ENCODE measurements at places on chromosomes 7 and 10.

- DNase-seq = peak; percentile 38
These were observed 32.2 kb downstream of the FOXL3 start for GRCh38 chr7:322111-322671.

- peak; percentile 87 for DNase-seq
These were observed 105.4 kb upstream of the FAM133B start for GRCh38 chr7:92695308-92696261.

DNA sequence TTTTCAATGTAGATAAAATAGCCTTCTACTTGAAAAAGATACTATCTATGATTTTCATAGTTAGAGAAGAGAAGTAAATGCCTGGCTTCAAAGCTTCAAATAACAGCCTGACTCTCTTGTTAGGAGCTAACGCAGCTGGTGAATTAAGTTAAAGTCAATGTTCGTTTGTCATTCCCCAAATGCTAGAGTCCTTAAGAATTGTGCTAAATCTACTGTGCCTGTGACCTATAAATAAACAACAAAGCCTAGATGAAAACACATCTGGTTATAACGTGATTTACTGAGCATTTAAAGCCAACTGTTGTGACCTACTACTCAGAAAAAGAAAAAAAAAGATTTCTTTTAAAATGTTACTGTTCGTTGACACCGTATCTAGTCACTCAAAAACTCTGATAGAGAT, 134.7 kb downstream of the POLR1F start:
- DNase-seq = no peak

- peak; percentile 7 for DNase-seq
These were observed 211.6 kb upstream of the SP8 start for GRCh38 chr7:20998309-20998708.

DNA sequence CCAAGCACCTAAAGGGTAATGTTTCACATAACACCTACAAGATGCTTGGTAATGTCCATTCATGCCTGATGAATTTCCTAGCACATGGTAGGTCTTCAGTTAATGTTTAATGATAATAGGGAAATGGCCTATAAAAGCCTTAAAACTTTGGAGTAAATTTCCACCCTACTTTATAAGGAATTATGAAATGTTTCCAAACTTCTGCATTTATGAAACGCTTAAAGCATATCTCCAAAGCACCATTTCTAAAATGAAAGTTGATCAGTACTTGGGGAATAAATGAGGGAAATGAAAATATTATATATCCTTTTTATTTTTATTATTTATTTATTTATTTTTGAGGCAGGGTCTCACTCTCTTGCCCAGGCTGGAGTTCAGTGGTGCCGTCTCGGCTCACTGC, 51.8 kb downstream of the INPP5F start:
- DNase-seq = no peak

DNA sequence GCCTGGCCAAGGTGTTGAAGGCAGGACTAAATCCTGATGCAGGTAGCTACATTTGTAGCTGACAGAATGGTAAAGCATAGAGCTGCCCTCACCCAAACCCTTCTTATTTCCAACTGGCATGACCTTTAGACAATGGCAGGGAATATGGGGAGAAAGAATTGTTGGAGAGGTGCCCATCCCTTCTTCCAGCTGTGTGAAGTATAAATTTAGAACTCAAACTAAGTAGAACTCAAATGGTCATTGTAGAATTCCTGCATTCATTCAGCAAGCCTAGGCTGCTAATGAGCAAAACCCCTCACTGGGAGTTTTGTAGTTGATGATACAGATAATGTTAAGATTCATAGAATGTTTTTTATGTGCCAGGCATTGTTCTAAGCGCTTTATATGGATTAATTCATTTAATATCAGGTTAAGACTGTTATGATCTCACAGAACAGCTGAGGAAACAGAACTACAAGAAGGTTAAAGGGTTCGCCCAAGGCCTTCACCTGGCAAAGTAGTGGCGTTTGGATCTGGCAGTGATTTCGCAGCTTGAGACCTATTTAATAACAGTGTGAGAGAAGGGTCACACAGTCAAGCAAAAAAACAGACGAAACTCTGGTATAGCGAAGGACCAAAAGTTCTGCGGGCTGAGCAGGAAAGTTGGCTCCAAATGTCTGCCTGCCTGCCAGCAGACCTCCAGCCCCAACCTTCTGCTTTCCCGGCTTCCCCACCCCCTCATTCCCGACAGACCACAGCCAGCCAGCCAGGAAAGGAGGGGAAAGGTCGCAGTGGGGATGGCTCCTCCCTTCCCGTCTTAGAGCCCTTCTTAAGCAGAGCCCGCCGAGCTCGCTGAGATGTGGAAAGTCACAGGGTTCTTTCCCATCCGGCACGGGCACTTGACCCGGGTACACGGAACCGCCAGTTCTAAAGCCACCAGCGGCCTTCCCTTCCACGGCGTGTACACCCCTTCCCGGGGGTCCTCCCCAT, 1.6 kb upstream of the HILPDA start:
- DNase-seq = peak; percentile 93

- DNase-seq = no peak
These were observed 118.3 kb downstream of the PPP1R17 start for GRCh38 chr7:31805209-31805818.

DNA sequence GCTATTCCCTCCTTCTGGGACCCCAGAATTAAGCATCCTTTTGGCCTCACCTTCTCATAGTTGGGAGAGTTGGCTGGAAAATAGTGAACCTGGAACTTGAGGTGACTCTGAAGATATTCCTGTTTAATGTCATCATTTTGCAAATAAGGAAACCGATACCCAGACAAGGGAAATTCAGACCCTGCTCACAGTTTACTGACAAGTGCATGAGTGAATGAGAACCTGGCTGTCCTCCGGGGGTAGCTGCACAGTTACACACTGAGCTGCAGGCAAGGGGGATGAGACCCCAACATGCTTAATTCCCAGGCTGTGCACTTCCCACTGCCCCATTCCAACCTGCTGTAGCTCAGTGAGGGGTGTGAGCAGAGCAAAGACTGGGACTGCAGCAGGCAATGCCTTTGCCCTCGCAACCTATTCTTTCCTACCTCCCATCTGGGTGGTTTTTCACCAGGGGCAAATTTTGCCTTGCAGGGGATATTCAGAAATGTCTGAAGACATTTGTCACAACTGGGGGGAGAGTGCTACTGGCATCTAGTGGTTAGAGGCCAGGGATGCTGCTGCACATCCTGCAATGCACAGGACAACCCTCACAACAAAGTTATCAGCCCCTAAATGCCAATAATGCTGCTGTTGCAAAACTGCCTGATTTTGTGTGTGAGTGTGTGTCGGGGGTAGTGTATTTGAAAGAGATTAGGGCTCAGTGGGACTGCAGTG, 136.2 kb downstream of the SORCS3 start:
- no peak for DNase-seq

GRCh38 chr7:32070406-32071360, at the start of gene PDE1C:
Gene PDE1C, minus strand, starts transcription at chr7:32070407.
- no peak for DNase-seq

DNA sequence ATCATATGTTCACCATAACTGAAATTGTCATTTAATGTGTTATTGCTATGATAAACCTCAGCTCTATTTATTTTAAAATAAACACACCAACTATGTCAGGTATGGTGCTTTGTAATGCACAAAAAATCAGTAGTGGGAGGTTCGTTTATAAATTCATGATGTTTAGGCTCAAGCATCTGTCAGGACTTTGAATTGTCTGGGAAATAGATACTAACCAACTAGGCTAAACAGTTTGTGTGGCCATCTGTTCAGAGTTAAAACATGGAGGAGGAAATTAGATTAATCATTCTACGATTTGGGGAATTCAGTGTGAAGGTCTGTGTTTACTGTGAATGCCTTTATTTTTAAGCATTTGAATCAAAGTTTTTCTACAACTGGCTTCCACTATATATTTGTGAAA, 212.6 kb upstream of the FZD8 start:
- no peak for DNase-seq

DNA sequence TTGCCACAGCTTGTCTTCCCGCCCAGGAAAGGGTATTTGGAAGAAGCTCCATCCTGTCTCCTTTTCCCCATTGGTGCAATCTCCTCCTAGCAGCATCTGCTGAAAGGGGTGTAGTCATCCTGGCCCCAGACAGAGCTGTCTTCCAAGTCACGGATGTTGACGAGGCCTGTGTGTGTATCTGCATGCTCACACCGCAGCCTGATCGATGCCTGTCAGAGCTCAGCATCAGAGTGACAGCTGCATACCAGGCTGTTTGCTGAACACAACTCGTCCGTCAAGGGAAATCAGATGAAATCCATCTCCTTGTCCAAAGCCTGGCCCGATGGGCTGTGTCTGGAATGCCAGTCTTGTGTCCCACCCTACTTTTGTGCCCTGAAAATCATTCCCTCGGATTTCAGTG, 21.2 kb upstream of the LRRC4 start:
- no peak for DNase-seq

DNA sequence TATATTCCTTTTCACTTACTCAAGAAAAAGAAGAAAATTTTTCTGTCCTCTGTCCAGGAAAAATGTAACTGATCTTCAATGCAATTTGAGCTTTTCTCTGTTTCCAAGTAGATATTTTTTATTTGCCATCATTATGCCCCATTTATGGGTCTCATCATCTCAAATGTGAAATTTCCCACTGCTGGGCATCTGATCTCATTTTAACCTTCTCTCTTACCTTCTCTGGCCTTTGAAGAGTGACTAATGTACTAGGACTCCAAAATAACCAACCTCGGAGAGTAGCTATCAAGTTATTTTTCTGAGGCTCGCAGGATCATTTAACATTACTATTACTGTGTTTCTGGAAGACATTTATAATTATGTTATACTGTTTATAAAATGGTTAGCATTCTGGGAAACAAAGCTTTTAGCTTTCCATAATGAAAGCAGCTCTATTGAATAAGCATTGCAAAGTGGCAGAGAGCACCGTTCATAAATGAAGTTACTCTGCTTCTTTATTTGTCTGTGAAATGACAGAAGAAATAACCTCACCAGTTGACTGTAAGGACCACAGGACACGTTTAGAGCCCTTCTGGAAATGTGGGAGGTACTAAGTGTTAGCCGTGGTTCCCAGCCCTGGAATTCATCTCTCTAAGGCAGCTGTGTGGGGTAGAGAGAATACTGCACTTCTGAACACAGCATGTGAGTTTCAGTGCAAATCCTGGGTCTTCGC, 33.3 kb upstream of the NMT2 start:
- no peak for DNase-seq

GRCh38 chr10:88244781-88245625, 338.1 kb downstream of the RNLS start:
- DNase-seq = no peak

GRCh38 chr7:135681762-135682161, 19.4 kb downstream of the STMP1 start:
- peak; percentile 31 for DNase-seq

DNA sequence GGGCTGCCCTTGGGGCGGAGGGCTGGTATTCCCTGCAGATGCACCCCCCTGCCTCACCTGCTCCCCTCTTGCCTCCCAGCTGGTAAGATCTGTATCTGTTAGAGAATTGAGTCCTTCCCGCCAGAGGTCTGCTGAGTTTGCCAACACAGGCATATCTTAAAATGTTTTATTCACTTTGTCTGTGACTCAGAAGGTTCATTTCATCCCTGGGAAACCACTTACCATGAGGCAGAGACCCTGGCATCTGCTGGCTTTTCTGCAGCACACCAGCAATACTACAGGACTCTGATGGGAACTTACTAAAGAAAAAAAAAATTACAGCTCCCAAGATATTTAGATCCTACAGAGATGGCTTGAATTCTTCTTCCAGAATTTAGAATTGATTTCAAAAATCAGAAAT, 131.3 kb downstream of the PLPP4 start:
- no peak for DNase-seq

GRCh38 chr10:99369126-99369525, 40.0 kb downstream of the CNNM1 start:
- DNase-seq = no peak

GRCh38 chr7:35003679-35004303, 33.5 kb downstream of the DPY19L1 start:
- peak; percentile 15 for DNase-seq

- no peak for DNase-seq
These were observed 34.5 kb upstream of the RBM20 start for GRCh38 chr10:110609605-110610004.

GRCh38 chr7:43072530-43072929, 39.9 kb upstream of the HECW1 start:
- no peak for DNase-seq

- peak; percentile 51 for DNase-seq
These were observed 392.2 kb downstream of the ACTR3B start for GRCh38 chr7:153151766-153152165.

DNA sequence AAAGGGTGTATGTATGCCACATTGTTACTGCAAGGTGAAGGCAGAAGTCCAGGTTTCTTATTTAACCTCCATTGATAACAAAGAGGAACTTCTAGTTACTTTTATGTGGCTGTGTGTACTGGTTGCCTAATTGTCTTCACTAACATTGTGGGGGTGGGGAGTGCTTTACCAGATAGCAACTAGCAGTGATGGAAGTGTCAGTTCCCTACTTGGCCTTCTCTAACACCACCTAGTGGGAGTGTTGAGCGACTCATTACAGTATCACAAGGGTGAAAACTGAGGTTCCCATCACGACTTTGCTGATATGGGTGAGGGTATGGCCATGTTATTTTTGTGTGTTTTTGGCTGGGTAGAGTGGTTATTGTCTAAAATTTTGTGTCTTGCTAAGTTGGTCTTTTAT, 274.4 kb downstream of the THSD7A start:
- DNase-seq = peak; percentile 7

GRCh38 chr10:30759423-30759822, 129.9 kb upstream of the LYZL2 start:
- DNase-seq = no peak

GRCh38 chr10:13087986-13088618, 11.9 kb upstream of the OPTN start:
- DNase-seq = no peak

DNA sequence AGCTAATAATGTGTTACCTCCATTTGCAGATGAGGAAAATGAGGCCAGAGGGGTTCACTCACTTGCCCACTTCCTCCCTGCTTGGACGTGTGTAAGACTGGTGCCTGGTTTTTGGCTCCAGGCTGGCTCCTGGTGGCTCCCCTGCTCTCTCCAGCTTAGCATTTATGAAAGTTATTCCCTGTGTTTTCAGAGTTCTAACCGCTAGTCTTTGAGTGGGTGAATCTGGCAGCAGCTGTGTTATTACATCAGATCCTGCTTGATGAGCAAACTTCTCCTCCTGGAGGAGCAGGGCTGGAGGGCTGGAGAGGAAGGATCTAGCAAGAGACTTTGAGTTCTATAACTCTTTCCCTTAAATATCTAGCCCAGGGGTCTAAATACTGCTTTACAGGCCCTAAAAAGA, 80.9 kb upstream of the AGBL3 start:
- no peak for DNase-seq

GRCh38 chr7:17384400-17384799, 85.9 kb downstream of the AHR start:
- no peak for DNase-seq

DNA sequence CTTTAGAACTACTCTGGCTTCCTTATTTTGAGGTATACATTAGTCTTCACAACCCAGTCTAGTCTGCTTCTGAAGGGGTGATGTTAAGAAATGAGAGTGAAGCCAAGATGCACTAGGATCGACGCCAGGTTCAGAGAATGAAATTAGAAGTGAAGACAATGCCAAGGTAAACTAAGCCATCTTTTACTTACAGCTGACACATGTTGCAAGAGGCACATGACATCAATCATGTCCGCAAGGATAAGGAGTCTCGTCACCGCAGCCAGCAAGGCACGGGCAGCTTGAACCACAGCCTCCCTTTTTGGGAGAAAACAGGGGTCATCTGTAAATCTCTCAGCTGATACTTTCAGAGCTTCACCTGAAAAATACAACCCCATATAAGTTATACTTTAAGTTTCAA, 156.7 kb downstream of the CTNNA3 start:
- no peak for DNase-seq

GRCh38 chr10:12589291-12589690, 239.9 kb downstream of the CAMK1D start:
- DNase-seq = peak; percentile 83

GRCh38 chr7:121081327-121081936, 92.9 kb downstream of the CPED1 start:
- no peak for DNase-seq

All from trophoblast cell (in vitro differentiated cells and primary cell).